ENCODE measurements at places on chromosomes 16 and 17. TPM values are rescaled to one million over a fixed set of nuclear protein-coding genes. Genes with fewer than 3 reads are reported as not detected.
A peak's percentile ranks its signal among the peaks of the same experiment; 100 is the strongest.

DNA sequence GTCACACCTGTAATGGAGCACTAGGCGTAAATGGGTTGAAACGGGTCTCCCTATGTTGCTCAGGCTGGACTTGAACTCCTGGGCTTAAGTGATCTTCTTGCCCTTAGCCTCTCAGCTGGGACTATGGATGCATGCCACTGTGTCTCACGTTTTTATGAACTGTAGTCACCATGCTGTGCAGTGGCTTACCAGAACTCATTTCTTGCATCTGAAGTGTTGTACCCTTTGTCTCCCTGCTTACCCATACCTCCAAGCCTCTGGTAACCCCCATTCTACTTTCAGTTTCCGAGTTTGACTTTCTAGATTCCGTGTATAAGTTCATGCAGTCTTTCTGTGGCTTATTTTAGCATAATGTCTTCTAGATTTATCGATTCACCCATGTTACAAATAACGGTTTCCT lies 7.7 kb downstream of the PYCARD start:
- no peak for DNase-seq

IGF2BP1 gene
- 28.9 TPM for polyA plus RNA-seq

DNA sequence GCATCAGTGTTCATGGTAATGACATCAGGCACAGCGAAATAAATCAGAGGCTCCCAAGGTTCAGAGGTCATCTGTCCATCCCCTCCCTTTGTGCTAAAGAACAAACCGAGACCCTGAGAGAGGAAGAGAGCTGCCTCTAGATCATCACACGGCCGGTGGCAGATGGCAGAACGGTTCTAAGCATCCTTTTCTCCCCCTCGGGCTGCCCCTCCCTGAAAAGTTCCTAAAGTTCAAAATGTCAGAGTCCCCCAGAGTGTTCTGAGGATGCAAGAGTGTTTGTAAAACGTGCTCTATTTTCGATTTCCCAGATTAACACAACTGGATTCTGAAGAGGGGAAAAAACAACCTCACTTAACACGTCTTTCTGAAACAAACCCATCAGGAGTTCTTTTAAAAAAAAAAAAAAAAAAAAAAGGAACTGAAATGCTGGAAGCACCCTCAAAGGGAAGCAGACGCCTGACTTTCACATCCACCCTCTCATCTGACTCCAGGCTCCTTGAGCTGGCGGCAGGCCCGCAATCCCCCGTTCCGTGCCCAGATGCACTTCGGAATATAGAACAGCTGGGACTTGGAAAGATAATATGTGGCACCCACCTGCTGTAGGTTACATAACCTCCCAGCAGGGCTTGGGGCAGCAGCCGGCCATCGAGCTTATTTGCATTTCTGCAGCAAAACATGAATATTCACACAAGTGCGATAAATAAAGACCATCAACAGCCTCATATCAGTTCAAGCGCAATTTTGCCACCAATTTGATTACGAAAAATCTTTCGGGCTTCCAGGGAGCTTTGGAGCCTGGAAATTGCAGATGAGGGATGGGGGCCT lies 115.5 kb upstream of the SMURF2 start:
- no peak for DNase-seq

DNA sequence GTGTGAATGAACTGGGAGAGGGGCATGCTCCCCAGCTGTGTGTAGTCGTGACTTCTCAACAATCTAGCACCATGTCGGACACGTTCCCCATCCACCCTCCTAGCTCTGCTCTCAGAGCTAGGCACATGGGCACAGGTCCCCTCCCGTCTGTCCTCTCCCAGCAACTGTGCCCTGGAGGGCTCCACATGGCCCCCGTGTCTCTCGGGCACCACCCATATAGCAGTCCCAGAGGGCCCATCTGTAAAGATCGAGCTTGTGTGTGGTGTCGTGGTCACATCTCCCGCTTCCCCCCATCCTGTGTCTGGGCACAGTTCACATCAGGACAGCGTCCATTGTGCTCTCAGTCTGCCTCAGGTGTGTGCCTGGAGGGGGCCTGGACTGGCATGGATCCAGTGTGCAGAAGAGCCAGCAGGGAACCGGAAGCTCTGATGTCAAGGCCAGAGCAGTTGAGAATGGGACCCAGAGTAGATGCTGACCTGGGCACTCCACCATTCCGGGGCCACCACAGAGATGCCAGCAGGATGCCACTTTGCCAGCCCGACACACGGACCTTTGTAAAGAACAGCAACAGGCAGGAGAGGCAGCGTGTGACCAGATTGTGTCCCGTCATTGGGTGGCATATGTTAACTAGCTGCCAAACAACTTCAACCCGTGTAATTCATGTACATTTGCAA lies 55.7 kb downstream of the MARF1 start:
- no peak for DNase-seq

GRCh38 chr17:14346801-14347200 lies 45.9 kb downstream of the HS3ST3B1 start:
- DNase-seq: no peak

- no peak for DNase-seq
These were observed 87.0 kb downstream of the ABCC1 start for GRCh38 chr16:16036359-16036792.

ZDHHC1 gene
- 14.8 TPM for polyA plus RNA-seq

MYADML2 gene
- polyA plus RNA-seq: not detected

DNA sequence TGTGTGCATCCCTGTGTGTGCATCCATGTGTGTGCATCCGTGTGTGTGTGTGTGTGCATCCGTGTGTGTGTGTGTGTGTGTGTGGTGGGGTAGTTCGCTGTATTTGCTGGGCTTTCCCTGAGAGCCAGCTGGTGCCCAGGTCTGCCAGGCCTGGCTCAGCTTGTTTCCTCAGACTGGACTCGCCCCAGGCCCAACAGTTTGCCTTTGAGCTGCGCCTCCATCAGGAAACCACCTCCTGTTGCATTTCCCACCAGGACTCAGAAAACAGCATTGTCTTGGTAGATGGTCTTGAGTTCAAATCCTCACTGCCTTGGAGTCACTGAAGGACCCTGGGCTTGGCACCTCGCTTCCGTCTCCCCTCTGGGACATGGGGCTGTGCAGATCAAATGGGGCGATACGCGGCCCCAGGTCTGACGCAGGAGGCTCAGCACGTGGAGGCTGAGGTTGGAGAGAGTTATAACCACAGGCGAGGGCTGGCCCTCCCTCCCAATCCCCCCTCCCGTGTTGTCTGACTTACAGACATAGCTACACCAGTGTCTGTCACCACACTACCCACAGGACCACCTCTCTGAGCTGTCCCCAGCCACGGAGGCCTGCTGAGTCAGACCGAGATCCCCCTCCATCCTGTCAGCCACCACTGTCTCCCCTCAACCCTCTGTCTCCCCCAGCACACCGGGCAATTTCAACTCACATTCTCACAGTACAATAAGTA lies 4.7 kb downstream of the ITGAE start:
- no peak for DNase-seq

- no peak for DNase-seq
These were observed 16.2 kb downstream of the DYNLRB2 start for GRCh38 chr16:80557037-80557436.

DNA sequence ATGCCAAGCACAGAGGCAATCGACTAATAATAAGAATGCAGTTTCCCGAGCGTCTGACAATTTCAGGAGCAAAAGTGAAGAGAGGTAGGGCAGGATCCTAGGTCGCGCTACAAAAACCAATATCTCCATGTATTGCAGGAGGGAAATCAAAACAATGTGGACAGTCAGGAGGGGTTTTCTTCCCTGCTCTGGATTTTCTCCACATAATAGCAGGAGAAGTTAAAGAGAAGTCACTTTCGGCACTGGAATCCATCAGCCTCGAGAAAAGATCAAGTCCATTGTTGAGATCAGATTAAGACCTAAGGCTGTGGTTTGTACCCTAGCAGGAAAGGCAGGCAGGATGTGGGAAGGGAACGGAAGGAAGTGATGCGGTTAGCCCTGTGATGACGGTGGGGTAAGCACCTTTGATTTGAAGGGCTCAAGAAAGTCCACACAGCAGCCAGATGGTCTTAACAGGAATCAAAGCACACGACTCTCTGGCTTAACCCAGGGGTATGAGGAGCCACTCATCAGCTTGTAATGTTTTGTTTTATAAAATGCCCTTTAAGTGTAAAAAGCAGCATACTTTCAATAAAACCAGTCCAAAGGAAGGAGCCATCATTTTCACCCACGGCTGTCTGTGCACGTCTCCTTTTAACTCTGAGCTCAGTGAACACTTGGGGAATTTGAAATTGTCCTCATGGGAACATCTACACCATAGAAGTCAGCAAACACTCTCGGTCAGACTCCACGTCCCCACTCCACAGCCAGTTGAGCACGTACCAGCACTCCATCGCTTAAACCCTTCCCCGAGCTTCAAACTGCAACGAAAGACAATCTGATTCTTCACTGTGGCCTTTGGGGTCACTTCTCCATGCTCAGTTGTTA lies 15.8 kb upstream of the AKTIP start:
- peak; percentile 21 for DNase-seq

CDRT15L2 gene
- not detected for polyA plus RNA-seq

RASL10B gene
- 3.8 TPM for polyA plus RNA-seq

CLCN7 gene
- 21.5 TPM for polyA plus RNA-seq

DNA sequence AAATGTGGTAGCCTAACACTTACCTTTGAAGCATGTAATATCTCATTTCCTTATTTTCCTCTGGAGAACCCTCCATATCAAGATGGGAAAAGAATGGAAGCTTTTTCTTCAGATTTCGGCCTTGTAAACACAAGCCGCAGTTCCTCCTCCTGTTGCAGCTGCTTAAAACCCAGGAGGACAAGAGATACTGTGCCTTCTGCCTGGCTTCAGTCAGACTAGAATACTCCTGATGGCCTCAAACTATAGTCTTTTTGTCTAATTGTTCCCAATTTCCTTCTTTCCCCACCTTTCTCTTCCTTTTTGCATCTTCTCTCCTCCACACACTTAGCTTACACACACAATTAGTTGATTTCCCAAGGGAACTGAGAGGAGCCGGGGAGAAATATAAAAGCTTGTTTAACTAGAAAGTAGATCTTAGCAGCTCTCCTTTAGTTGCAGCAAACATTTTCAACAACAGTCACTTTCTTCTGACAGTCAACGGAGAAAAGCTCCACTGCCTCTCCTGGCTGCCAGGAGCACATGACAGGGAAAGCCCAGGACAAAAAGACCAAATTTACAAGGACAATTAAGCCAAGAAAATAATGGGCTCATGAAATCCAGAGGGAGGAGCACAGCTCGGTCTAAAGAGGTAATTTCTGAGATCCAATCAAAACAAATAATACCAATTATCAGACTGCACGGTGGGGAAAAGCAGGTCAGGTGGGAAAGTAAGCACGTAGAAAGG lies 76.4 kb upstream of the C17orf78 start:
- no peak for DNase-seq

DNA sequence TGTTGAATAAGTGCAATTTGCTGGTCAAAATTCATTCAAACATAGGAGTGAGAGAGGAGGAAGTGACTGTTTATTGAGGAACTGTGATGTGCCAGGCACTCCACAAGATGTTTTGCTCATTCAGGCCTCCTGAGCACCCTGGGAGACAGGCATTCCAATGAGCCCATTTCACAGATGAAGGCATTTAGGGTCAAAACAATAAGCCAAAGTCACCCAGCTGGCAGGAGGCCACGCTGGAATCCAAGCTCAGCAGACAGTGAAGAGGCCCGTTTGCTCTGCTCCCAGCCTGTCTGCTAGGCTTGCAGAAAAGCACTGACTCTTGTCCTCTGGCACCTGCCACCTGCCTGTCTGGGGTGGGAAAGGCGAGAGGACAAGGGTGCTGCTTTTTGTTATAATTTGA lies 10.1 kb upstream of the SLC25A39 start:
- DNase-seq: no peak

DRC7 gene
- polyA plus RNA-seq: 2.6 TPM

DNA sequence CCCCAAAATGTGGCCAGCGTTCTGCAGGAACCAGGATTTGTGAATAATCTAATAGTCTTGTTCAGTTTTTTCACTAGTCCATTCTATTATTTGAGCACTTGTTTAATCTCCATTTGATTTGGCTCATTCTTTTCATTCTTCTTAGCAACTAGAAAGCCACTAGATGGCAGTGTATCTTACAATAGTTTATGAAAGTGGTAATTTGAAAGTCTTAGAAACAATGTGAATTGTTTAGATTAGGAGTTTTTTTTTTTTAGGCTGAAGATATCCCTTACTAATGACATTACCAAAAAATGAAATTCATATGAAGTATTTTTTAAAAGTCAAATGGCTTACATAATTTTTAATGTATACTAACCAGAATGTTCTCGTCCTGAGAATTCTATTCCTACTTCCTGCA lies 6.7 kb downstream of the ERI2 start:
- no peak for DNase-seq

GRCh38 chr17:1785930-1786329 lies 24.1 kb downstream of the SERPINF1 start:
- no peak for DNase-seq

HCRT gene
- polyA plus RNA-seq: not detected

MARCHF10 gene
- 1.1 TPM for polyA plus RNA-seq

DNA sequence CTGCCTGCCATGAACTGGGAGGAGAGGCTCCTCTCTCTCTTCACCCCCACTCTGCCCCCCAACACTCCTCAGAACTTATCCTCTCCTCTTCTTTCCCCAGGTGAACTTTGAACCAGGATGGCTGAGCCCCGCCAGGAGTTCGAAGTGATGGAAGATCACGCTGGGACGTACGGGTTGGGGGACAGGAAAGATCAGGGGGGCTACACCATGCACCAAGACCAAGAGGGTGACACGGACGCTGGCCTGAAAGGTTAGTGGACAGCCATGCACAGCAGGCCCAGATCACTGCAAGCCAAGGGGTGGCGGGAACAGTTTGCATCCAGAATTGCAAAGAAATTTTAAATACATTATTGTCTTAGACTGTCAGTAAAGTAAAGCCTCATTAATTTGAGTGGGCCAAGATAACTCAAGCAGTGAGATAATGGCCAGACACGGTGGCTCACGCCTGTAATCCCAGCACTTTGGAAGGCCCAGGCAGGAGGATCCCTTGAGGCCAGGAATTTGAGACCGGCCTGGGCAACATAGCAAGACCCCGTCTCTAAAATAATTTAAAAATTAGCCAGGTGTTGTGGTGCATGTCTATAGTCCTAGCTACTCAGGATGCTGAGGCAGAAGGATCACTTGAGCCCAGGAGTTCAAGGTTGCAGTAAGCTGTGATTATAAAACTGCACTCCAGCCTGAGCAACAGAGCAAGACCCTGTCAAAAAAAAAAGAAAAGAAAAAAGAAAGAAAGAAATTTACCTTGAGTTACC lies 36.7 kb upstream of the STH start:
- DNase-seq: no peak
